ENCODE measurements at places on chromosomes 12 and 14.

DNA sequence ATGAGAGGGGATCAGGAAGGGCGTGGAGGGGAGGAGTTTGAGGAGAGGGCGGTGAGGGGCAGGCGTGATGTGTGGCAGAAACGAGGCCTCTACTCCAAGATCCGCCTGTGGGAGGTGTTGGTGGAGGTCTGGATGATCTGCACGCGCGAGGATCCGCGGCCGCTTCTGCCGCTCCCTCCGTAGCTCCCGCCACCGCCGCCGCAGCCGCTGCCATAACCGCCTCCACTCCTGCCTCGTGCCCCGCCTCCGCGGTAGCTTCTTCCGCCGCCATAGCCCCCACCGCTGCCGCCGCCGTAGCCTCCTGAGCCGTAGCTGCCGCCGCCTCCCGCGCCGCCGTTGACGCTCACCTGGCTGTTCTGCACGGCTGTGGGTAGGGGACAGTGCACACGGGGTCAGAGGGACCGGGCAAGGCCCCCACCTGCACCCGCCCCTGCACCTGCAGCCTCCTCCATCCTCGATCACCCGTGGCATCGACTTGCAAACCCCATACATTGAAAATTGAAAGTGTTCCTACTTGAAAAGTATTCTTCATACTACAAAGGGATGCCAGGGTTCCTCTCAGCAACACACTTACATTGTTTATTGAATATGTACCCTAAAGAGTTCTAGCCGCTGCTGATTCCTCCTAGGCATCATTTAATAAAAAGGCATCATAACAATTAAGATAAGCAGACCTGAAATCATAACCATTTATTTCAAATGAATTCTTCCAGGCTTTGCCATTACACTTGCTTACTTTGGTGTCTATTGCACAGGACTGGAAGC, 11.1 kb upstream of the KRT1 start:
- DNase-seq, result no peak

DNA sequence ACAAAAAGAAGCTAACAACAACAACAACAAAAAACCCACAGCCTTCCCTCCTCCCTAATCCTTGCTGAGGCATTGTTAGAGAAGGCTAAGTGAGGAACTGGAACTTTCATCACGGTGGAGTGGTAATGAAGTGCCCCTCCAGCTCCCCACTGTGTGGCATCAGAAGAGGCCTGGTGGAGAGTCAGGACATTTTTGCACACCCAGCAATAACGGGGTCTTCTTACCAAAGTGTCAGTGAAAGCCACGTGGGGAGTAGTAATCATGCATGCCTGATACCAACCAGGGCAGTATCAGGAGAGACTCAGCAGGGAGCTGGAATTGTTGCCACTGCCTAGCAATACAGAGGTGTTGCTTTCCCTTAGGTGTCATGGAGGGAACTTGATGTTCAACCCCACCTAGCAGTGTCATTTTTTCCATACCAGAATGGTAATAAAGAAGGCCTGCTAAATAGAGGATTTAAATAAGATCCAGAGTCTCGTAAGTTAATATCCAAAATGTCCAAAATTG, 299.7 kb upstream of the RGS6 start:
- DNase-seq, result no peak

- no peak for DNase-seq
These were observed 19.1 kb downstream of the LRTM2 start for GRCh38 chr12:1839464-1839863.

DNA sequence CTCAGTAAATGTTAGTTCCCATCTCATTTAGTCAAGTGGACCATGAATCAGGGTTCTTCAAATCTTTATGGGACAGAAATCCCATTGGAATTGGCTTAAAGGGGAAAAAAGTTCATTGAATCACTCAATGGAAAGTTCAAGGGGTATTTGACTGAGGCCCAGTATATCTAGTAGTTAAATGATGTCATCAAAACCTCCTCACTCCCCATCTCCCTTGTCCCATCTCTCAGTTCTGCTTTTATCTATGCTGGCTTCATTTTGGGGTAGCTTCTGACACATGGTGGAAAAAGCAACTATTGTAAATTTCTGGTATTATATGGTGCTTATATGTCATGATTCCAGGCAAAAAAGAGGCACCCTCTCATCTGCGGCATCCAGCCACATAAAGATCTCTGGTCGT, 51.9 kb downstream of the DAAM1 start:
- DNase-seq, result no peak

DNA sequence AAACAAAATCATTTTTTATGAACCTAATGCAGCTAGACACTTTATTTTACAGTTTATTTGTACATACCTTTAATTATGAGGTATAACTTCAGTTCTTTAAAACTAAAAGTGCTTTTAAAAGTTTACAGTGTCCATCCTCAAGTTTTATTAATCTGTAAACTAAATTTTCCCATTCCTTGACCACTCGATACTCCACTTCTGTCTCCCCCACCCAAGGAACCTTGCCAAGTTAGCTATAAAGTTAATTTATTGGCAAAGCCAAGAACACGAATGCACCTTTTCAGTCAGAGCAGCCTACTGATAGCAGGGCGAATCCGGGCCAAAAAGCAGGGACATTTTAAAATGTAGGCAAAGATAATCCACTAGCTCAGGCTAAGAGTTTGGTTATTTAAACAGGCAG, 29.6 kb downstream of the NAA30 start:
- DNase-seq, result no peak

DNA sequence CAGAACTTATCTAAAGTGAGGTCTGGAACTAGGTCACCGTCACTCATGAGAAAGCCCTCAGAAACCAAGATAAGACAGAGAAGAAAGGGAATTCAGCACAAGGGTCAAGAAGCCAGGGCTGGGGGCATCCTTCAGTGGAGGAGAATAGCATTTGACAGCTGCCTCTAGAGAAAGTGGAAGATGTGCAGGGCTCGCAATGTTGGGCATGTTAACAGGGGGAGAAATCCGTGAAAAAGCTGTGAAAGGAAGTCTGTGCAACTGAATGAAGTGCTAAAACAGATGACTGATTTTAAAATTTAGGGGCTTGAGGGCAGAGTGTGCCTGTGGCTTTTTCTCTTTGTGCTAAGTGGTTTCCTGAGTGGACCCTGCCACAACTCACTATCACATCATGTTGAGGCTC, 97.7 kb upstream of the IFNG-AS1 start:
- no peak for DNase-seq
